ENCODE measurements at places on chromosomes 16 and 17. TPM values are rescaled to one million over a fixed set of nuclear protein-coding genes. Genes with fewer than 3 reads are reported as not detected.

Gene CTF1
- 0.19 TPM for total RNA-seq

Gene SEPTIN12
- 0.06 TPM for total RNA-seq

Gene NPIPA2
- total RNA-seq: 1.3 TPM

Gene CCL7
- 0.38 TPM for total RNA-seq

Gene LDHD
- 0.97 TPM for total RNA-seq

Gene OR3A2
- total RNA-seq: not detected

Gene TNK1
- total RNA-seq: 0.49 TPM

Gene ITGA3
- 66.2 TPM for total RNA-seq

Gene ALDH3A1
- total RNA-seq: 0.38 TPM

Gene FOXL1
- 0.81 TPM for total RNA-seq

Gene PHOSPHO1
- not detected for total RNA-seq

Gene NPTX1
- 0.16 TPM for total RNA-seq

Gene PALB2
- total RNA-seq: 4.7 TPM

Gene EVI2A
- 0.16 TPM for total RNA-seq

Gene TNRC6C
- total RNA-seq: 16.0 TPM

Gene RRAD
- total RNA-seq: 2.1 TPM

Gene STARD3
- 35.8 TPM for total RNA-seq

Gene ANKFN1
- total RNA-seq: not detected

Gene CBFA2T3
- total RNA-seq: 0.06 TPM

Gene PTX4
- total RNA-seq: 0.13 TPM

Gene FAM20A
- total RNA-seq: not detected

Gene KRT16
- total RNA-seq: 0.19 TPM
